ENCODE measurements at places on chromosomes 7 and 10.

- DNase-seq = no peak
Observed at GRCh38 chr7:107115762-107116540, 52.9 kb upstream of the HBP1 start.

- DNase-seq = no peak
Observed at GRCh38 chr10:21069278-21069677, 172.2 kb upstream of the NEBL start.

DNA sequence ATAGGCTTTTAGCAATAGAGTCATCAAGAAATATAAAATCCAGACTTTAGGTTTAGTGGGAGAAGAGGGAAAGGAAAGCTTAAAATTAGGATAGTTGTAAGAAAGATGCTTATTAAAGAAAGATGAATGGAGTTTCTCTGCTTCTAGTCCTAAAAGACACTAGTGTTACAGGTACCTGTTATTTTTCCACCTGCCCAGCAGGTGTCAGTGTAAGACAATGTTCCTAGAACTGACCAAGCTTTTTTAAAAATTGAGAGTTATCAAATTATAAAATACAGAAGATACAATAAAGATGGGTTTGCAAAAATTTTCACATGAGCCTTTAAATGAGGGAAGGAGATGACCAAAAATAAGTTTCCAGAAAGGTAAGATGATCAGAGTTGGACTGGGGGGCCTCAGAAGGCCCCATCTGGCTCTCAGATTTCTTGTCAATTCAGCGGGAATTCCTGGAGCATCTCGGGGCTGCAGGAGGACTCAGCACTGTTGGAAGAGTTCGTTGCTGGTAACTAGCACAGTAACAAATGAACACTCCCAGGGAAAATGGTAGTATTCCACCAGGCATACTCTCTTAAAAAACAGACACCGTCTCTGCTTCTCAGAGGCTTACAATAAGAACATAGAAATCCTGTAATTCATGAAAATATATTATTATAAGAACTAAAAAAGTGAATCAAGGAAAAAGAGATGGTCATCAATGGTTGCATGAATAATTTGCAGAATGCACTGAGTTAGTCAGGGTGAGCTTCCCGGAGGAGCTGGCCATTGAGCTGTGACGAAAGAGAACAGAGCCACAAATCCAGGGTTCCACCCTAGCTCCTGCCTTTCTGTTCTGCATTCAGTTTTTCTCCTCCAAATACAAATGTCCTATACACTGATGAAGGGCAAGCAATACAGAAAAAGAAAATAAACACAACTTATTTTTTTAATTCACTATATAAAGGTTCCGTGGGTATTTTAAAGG lies 71.8 kb upstream of the PIK3CG start:
- DNase-seq = no peak

DNA sequence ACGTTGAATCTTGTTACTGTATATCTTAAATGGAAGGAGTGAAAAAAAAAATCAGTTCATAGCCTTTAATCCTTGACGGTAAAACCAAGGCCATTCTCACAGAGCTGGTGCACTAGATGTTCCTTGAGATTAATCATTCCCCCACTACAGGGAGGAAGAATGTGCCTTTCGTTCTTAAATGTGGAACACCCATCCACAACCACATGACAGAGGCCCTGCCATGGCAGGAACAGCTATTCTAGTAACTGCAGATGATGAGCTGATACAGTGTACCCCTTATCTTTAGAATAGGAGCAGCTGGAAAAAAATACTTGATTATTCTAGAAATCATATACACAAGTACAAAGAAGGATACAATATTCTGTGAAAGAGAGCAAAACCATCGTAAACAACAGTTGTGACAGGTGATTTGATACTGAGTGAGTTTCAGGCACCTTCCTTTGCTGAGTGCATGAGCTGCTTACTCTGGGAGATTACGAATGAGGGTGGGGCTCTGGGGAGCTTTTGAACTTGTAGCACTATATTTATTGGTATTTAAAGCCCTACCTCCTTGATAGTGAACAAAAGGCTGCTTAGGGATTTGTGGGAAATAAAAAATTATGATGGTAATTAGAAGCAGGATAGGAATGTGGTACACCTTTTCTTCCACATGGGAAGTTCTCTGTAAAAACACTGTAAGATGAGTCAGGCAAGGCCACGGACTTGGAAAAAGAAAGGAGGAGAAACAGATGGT lies 244.4 kb upstream of the SLC26A5 start:
- no peak for DNase-seq

- DNase-seq = no peak
Observed at GRCh38 chr7:8065356-8065813, 96.8 kb downstream of the GLCCI1 start.

GRCh38 chr7:271266-272107 lies 18.5 kb upstream of the FOXL3 start:
- no peak for DNase-seq

GRCh38 chr10:133344236-133344635 lies 2.9 kb upstream of the PRAP1 start:
- no peak for DNase-seq

GRCh38 chr10:101766306-101766705 lies 9.6 kb downstream of the FGF8 start:
- no peak for DNase-seq

- DNase-seq = no peak
Observed at GRCh38 chr10:7436490-7437100, 25.8 kb upstream of the SFMBT2 start.

DNA sequence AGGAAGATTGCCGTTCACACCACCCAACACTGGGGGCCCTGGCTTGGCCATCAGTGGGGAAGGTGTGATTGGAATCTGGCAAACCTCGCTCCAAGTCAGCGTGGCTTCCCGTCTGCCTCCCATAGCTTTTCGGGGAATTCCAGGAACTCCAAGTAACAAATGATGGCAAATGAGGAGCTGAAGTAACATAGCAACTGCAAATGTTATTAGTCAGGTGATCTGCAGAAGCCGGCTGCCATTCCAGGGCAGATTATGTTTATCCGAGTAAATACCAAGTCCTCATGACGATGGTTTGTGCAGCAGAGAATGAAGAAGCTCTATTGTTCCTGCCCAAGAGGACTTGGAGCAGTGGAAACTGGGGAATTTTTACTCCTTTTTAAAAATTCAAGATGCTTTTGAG lies 270.5 kb upstream of the PODXL start:
- no peak for DNase-seq

DNA sequence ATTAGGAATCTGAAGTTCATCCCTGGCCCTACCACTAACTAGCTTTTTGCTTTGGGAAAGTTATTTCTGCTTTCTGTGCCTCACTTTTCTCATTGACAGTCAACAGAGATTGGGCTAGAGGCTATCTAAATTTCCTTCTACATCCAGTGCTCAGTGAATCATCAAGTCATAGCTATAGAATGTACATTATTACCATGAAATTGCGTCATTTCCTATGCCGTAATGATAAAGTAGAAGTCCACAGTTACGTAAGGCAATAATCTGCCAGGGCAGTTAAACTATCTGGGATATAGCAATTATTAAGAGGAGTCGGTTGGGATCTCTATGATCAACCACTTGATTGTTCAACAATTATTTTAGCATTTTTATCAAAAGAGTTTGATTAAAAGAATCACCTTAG lies 64.4 kb downstream of the ITGB8 start:
- DNase-seq = no peak

DNA sequence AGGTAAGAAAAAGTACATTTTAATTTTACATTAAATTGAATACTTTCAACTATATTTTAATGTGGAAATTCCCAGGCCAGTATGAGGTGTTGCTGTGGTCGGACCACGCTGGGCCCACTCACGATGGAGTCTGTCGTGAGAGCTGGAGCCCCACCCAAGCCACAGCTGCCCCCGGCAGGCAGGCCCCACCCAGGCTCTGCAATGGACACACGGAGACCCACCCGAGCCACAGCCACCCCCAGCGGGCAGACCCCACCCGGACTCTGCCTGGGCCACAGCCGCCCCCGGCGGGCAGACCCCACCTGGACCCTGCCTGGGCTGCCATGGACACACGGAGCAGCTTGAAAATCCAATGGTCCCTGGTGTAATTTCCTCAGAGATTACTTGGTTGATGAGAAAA lies 141.3 kb downstream of the PTPRN2 start:
- DNase-seq = no peak

- no peak for DNase-seq
Observed at GRCh38 chr7:101277155-101277554, 32.3 kb upstream of the FIS1 start.

DNA sequence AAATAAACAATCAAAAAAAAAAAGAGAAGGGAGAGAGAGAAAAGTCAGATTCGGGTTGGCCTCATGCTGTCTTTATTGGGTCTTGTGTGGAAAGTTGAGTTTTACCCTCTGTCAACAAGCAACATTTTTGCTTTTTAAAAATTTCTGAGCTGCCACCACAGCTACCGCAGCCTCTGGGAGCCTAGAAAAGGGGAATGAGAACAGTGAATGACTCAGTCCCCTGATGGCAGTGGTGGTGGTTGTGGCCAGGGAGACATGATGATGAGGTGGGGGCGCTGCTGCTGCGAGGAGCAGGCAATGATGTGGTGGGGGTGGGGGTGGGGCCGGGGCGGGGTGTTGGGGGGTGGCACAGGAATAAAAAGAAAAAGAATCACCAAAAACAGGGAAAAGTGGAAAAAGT lies 20.0 kb upstream of the CREB3L2 start:
- no peak for DNase-seq

DNA sequence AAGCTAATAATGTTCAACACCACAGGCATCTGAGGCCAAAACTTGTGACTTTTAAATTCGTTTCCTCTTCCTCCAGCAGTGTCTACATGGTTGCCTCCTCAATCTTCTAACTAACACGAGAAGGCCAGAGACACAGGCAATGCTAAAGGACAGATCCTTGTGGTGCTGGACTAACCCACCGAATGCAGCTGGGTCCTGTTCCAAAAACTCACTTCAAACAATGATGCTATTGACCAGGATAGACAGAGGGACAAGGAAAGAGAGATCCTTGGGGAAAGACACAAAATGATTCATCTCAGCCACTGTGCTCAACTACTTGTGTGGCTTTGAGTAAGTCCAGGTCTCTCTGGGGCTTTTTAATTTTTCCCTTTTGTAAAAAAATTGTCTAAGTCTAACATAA lies 107.6 kb downstream of the KCNMA1 start:
- no peak for DNase-seq

DNA sequence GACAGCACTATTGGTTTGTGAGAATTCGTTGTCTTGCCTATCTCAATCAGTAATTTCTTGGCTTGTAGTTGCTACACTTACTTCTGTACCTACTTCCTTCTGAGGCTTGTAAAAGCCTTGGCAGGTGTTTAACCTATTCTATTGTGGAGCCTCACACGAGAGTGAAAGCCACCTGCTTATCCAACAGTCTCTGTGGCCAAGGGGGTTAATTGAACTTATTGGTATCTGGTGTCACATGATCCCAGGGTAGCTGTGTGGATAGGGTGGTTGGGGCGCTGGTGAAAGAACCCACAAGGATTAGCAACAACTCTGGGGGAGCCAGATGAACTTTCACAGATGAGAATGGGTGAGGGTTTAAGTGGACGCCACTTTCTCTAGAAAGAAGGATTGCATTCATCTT lies 13.9 kb upstream of the ATP6V0E2 start:
- DNase-seq = no peak

DNA sequence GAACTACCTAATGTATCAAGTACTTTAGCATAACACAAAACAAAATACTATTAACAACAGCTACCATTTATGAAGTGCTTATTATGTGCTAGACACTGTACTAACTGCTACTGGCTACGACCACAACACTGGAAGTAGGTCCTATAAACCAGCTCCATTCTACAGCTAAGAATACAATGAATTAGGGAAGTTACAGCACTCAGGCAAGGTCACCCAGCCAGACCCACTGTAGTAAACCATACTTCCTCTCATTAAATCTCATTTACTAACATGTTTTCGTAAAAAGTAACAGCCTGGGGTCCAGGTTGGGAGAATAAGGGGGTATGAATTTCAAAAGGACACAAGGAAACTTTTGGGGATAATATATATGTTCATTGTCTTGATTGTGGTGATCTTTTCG lies 25.4 kb downstream of the NAPEPLD start:
- no peak for DNase-seq

- DNase-seq = no peak
Observed at GRCh38 chr10:114611617-114612016, 46.5 kb downstream of the ABLIM1 start.

DNA sequence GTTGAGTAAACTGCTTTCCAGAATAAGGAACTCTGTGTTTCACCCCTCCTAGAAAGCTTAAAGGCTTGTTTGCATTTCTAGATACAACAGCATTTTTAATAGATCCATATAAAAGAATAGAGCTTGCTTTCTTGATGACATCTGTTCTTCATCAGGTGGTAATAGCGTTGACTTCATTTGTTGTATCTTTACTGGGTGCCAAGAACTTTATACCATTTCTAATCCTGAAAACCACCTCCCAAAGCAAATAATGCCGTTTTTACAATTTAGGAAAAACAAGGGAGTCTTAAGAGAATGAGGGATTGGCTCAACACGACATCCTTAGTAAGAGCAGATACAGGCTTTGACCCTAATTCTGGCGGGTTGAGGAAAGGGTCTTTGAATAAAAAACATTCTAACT lies 993.4 kb downstream of the TYW1 start:
- no peak for DNase-seq

DNA sequence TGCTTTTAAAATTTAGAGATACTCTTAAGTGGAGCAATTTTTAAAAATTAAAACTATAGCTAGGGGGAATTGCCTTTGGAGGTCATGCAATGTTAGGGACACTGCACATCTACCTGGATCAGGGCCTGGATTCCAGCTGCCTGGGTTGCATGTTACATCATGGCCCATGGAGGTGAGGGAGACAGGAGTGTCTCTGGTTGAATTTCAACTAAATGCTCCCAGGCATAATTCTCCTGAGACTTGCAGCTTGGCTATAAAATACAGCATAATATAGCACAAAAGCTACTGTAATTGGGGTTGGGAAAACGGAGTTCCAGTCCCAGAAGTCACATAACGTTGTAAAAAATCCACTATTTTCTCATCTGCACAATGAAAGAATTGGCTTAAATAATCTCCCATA lies 782.5 kb downstream of the LRMDA start:
- no peak for DNase-seq

DNA sequence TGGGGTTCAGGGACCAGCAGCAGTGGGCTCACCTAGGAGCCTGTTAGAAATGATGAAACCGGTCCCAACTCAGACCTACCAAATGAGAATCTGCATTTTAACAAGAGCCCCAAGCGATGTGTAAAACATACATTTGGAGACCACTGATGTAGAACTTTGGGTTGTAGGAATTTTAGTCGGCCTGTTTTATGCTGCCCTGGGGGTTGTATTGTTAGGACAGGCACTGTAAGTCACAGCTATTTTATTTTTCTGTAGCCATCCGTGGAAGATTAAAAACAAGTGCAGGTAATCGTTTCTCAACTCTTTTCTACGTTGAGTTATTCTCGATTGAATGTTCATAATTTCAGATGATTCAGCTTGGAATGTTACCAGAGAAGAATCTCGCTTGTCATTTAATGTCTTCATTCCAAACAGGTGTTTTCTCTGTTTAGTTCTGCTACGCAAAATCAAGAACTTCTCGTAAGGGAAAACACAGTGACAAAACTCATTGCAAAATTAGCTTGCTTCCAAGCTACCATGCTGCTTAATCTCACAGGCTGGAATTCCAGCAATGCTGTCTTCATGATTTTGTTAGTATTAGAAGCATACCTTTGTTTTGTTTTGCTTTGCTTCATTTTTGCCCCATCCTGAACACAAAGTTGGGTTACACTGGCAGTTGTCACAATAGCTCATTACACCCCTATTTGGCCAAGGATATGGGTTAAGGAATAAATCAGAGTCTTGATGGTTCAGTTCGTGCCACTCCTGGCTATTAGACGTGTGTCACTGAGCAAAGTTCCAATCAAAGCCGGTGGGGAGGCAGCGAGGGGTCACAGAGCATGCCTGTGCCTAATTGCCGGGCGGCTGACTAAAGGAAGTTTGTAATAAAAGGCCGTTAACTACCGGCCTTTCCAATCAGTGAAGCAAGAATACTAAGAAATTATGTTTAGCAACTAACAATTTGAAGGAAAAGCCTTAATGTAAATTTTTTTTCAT lies 676.9 kb downstream of the GATA3 start:
- no peak for DNase-seq
